ENCODE measurements at places on chromosomes 2 and 18.

GRCh38 chr2:54691445-54692135, 31.9 kb upstream of the EML6 start:
- DNase-seq: no peak

DNA sequence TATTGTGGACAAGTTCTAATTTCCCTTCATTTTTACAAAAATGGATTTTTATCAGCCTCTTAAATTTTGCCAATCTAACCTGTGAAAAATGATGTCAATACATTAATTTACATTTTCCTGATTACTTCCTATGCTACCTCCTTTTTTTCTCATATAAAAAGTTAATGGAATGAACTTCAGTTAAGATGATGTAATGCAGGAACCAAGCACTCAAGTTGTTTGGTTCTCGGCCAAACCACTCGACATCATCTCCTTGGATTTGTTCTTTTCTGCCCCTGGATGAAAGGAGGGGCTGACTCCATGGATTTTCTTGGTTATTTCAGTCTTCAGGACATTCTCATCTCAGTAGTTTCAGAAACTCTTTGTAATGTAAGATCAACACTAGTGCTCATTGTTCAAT, 253.1 kb upstream of the NXPH2 start:
- DNase-seq: no peak

- no peak for DNase-seq
Measured at GRCh38 chr18:34647251-34647650, 62.8 kb upstream of the DTNA start.

GRCh38 chr2:156562124-156562523, 125.9 kb downstream of the GPD2 start:
- no peak for DNase-seq

DNA sequence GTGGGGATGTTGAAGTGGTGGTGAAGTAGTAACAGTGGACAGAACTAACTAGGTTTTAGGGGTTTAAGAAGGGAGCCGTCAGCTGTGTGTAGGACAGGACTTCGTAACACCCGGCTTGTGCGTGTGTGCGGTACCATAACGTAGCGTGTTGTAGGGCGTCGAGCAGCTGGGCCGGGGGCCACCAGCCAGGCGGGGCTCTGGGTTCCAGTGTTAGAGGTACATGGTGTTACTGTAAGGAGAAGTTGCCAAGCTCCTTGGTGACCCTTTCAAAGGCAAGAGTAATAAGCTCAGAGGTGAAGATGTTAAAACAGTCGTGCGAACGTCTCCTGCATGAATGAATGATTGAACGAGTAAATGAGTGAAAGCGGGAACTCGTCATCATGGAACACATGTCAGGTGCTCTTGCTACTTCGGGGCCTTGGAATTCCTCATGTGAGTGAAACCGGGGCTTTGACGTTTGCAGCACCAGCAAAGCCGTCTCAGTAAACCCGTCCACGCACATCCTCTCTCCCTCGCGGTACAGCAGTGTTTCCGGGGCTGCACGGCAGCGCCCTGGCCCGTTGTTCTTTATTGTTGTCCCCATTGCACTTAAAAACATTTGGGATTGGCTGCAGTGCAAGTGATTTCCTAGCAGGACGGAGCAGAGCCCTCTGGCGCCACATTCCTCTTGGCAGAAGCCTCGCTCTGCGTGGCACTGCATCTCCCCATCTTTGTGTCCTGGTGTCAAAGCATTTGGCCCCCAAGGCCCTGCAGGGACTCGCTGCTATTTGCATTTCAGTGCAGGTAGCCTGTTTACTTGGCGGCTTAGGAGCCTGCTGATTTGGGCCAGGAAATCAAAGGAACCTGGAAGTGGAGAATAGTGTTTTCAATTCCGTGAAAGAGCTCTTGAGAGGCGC, 115.0 kb downstream of the GBX2 start:
- DNase-seq: no peak

DNA sequence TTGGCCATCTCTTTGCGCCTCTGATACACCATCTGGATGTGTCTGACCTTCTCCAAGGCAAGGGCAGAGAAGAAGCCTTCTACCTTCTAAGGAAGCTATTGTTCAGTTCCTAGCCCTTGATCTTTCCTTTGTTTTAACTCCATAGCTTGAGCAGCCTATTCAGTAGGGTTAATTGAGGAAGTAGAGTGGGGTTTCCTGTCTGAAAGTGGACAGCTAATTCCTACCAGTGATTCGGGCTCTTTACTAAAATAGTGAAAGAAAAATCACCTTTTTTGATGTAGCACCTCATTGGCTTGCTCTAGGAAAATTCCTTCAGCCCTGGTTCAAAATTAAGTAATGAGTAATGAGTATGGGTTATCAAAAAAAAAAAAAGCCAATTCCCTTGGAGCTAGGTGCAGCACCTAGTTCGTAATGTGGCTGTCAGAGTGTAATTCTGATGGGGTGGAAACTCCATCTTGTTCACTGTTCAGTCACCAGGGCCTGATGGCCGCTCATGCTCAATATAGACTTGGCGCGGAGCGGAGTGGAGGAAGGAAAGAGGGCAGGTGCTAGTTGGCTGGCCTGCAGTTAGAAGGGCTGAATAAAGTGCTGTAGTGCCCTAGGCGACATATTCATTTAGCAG, 2.9 kb upstream of the MGAT5 start:
- DNase-seq: no peak

DNA sequence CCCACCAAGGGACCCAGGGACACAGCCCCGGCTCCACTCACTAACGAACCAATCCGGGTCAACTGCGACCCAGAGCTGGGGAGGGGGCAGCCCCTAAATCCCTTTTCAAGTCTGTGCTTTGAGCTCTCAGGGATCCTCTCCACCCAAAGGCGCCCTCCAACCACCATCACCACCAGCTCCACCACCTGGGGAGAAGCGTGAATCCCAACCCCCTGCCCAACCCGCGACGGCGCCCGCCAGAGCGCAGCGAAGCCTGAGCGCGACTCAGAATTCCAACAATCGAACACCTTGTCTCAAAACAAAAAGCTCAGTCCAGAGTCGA, 497 bp downstream of the DSC3 start:
- DNase-seq: no peak

DNA sequence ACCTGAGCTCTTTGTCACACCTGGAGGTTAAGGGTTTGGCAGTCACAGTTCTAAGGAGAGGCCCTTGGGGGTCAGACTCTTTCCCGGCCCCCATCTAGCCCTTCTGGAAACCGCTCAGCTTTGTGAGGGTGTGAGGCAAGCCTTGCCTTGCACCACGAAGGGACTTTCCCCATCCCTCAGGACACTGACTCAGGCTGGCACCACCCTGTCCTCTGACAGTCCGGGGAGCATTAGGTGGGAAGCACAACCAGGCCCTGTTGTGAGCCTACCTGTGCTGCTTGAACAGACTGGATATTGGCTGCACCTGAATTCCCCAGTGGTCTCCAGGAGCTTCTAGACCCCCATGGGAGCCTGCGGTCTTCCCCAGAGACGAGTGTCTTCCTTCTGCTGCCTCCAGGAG, 47.0 kb upstream of the GBX2 start:
- DNase-seq: no peak

GRCh38 chr2:239831861-239832489, 193.2 kb downstream of the NDUFA10 start:
- no peak for DNase-seq

GRCh38 chr2:169265591-169265990, 96.7 kb downstream of the LRP2 start:
- DNase-seq: no peak

- DNase-seq: no peak
Measured at GRCh38 chr2:223300326-223300725, 248.3 kb downstream of the KCNE4 start.

- no peak for DNase-seq
Measured at GRCh38 chr18:43800584-43800983, 523.3 kb upstream of the SYT4 start.

GRCh38 chr2:40324656-40325055, 127.2 kb downstream of the SLC8A1 start:
- DNase-seq: no peak

DNA sequence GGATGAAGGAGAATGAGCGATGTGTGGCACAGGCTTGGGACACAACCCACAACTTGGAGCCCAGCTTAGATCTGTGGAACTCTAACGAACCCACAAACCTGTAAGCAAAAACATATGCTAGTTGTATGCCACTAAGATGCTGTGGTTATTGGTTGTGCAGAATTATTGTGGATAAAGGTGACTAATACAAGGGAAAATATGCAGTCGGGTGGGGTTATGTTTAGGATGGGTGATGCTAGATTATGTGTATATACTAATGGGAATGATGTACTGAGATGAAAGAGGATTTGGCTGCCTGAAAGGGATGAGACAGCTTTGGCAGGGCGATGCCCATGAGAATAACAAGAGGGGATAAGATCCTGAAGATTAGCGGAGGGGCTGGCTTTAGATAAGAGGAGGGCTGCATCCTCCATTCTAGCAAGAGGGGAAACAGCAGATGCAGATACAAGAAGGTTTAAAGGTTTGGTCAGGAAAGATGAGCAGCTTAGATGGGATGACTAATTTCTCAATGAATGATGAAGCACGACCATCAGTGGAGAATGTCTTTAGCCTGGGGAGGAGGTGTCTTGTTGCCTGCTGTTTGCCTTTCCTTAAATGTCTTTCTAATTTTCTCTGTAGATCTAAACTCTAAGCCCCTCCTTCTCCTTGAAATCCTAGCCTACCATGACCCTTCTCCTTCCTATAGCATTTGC, 49.6 kb downstream of the GALNT14 start:
- DNase-seq: no peak

DNA sequence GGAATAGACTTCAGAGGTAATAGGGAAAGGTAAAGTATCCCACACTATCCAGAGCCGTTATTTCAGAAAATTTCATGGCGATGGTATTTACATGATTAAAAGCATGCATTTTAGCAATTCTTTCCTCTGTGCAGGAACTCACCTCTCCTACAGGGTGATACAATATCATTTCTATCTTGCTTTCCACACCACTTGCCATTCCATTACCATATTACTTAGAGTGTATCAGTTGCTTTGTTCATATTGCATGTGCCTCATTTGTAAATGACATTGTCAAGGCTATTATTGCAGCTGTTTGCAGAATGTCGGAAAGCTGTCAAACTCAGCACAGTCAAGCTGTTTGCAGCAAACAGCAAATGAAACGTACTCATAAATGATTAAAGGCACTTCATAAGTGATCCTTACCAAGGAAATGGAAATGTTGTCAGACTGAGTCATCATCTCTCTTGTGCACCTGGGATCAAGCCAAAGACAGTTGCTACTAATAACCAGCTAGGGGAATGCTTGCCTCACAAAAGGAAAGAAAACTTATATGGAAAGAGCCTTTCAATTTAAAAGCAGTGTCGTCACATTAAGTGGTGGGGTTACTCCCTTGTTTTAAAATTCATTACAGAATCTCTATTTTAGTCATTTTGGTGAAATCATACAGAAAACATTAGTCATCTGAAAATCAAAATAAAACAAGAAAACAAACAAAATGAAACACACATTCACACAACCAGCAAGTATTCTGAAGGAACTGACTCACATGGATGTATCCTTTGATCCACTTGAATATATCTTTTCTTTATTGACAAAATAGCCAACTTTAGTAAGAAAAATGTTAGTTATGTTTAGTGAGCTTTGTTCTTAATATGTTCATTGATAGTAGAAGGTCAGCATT, 1064.1 kb upstream of the CNTNAP5 start:
- no peak for DNase-seq

GRCh38 chr18:34159691-34160185, 65.0 kb downstream of the NOL4 start:
- DNase-seq: no peak

- no peak for DNase-seq
Measured at GRCh38 chr2:37881397-37881796, 43.7 kb upstream of the RMDN2 start.

DNA sequence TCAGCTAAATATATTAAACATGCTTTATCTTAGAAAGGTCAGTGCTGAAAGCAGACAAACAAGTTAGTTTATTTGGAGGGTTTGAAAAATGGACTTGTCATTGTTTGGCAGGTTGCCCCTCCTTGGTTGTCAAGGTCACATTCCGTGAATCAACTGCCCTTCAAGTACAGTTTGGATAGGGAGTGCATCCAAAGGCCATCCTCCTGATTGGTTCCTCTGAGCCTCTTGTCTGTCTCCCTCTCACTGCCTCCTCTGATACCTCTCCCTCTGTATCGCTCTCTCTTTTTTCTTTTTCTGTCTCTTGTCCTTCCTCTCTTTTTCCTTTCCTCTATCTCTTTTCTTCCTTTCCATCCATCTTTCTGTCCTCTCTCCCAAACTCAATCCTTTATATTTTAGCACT, 5.4 kb downstream of the ITGAV start:
- no peak for DNase-seq

- DNase-seq: no peak
Measured at GRCh38 chr2:88601286-88601685, 26.0 kb downstream of the EIF2AK3 start.

GRCh38 chr2:183060571-183061231, 17.8 kb upstream of the DUSP19 start:
- DNase-seq: no peak

DNA sequence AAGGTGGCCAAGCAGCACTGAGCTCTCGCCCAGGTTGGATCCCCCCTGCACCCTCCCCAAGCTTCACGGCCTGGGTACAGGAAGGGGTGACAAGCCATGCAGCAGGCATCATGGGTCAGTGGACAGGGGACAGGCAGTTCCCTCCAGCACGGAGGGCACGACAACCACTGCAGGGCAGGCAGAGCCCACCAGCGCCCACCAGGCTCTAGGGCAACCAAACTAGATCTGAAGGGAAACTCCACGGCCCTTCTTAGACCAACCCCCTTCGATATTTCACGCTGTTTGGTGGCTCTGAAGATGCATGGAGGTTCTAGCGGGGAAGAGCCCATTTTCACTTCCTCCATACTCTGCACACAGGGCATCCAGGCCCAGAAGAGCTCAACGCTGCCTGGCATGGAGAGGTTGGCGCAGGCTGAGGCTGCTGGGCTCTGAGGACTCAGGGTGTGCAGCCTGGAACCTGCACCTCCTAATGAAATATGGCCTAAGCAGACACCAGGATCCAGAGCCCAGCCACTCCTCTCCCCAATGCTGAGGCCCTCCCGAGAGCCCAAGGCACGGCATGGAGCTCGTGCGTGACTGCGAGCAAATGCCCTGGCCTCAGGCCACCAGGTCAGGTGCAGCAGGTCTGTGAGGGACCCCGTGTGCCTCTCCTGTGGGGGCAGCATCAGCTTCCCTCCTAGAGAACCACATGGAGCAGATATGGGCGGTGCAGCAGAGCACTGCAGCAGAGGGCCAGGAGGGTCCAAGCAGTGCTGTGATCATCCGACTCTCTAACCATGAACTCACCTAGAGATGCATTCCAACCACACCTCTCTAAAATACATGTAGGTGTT, 8.7 kb upstream of the MTERF4 start:
- no peak for DNase-seq

Data from stimulated activated CD4-positive, alpha-beta T cell treated with anti-CD3 and anti-CD28 coated beads, TNF-alpha, amount 100 ng/mL, for 24 hours (primary cell).